Neuronal stem cell (in vitro differentiated cells): ENCODE measurements at places on chromosomes 7 and 10.
A peak's percentile ranks its signal among the peaks of the same experiment; 100 is the strongest.

- no peaks in the 10 kb centered on the region for H3K4me1 ChIP-seq
- H3K27ac ChIP-seq = no peak overlapping the region
- H3K4me3 ChIP-seq = no peak overlapping the region
- no peaks in the 10 kb centered on the region for H3K27me3 ChIP-seq
- DNase-seq = no peak
Measured at GRCh38 chr10:49465736-49466135, 69.8 kb upstream of the DRGX start.

GRCh38 chr7:36777855-36778254 lies 53.6 kb upstream of the AOAH start:
- no peak for DNase-seq
- H3K36me3 ChIP-seq = no peaks in the 10 kb centered on the region
- H3K4me3 ChIP-seq = no peak overlapping the region
- no peaks in the 10 kb centered on the region for H3K4me1 ChIP-seq
- H3K27ac ChIP-seq = no peak overlapping the region

- DNase-seq = no peak
- peaks cover 3% of the 10 kb centered on the region for H3K4me1 ChIP-seq
- H3K27ac ChIP-seq = no peak overlapping the region
Measured at GRCh38 chr10:75773813-75774782, 342.7 kb downstream of the LRMDA start.

DNA sequence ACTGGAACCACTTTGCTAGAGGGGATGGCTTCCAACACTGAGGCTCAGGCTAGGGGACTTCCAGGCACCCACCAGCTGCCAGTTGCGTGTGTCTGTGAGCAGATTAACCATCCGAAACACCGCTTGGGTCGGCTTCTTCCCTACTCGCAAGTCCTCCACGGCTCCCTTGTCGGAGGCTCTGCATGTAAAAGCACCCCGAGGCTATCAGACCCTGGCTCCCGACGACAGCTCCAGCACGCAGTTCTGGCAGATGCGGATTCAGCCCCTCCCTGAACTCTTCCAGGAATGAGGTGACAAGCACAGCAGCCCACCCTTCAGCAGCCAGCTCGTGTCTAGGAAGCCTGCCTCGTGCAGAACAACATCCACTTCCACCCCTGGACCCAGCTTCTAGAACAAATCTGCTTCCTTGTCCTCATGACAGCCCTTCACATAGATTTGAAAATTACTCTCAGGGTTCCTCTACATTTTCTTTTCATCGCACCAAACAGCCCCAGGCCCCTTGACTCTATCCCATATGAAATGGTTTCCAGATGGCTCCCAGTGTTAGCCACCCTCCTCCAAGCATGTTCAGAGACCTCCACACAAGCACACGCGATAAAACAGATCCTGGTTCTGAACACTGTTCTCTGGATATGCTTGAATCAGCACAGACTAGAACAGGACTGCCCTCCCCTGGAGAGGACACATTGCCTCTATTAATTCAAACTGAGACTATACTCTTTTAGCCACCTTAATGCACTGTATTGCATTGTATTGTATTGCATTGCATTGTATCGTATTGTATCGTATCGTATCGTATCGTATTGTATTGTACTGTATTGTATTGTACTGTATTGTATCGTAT lies 44.6 kb downstream of the SLIT1 start:
- no peak overlapping the region for H3K4me3 ChIP-seq
- no peak for DNase-seq
- H3K4me1 ChIP-seq = peaks cover 14% of the 10 kb centered on the region
- no peak overlapping the region for H3K27ac ChIP-seq
- H3K36me3 ChIP-seq = no peaks in the 10 kb centered on the region
- no peaks in the 10 kb centered on the region for H3K27me3 ChIP-seq

DNA sequence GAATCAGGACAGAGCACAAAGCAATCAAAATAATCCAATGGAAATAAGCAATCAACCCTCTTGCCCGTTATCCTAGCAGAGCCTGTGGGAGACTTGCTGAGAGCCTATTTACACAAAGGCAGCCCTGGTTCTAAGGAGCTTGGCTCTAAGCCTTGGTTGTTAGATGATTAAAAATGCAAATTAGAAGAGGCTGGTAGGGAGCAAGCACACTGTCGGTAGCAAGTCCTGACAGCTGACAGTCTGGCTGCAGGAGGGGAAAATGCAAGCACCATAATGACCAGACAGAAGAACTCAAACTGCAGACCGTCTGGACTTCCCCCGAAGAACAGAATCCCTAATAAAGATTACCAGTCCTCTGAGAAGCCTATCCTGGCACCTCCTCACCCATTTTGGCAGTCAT lies 131.8 kb upstream of the CTTNBP2 start:
- H3K4me1 ChIP-seq = no peaks in the 10 kb centered on the region
- H3K27me3 ChIP-seq = no peaks in the 10 kb centered on the region
- no peak overlapping the region for H3K27ac ChIP-seq
- H3K36me3 ChIP-seq = no peaks in the 10 kb centered on the region
- DNase-seq = peak; percentile 11

GRCh38 chr7:143909863-143910262 lies 7.9 kb upstream of the TCAF1 start:
- H3K27me3 ChIP-seq = peaks cover 11% of the 10 kb centered on the region
- H3K4me3 ChIP-seq = no peak overlapping the region
- H3K27ac ChIP-seq = no peak overlapping the region
- peaks cover 6% of the 10 kb centered on the region for H3K4me1 ChIP-seq

GRCh38 chr7:39349452-39350123 lies 216.6 kb upstream of the YAE1 start:
- peaks cover 10% of the 10 kb centered on the region for H3K4me1 ChIP-seq
- no peak overlapping the region for H3K27ac ChIP-seq
- DNase-seq = no peak
- no peaks in the 10 kb centered on the region for H3K27me3 ChIP-seq

DNA sequence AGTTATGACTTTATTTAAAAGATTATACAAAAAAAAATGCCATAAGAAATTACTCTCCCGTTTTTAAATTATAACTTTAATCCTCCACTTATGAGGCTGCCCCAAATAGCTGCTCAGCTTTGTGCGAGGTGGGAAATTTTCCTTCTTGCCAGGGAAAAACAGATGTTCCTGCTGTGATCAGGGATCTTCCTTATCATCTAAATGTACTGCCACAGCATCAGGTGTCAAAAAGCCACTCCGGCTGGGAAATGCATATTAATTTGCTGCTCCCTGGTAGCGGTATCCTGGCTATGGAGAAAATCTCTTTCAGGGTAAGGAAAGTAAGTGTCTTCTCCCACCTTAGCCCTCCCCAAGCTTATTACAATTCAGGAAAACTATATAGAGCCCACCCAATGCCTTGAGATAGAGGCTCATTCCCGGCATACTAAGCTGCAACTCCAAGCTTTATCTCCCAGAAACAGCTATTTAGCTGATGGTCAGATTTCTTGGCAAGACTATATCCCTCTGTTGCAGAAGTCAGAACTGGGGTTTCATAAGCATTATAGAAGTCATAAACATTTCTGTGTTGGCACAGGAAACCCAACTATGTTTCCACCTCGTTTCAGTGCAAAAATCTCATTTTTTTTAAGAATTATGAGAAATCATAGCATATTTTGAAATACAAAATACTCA lies 360.4 kb downstream of the PARD3 start:
- no peak overlapping the region for H3K27ac ChIP-seq
- DNase-seq = no peak
- no peak overlapping the region for H3K4me3 ChIP-seq
- no peaks in the 10 kb centered on the region for H3K27me3 ChIP-seq
- no peaks in the 10 kb centered on the region for H3K4me1 ChIP-seq
- no peaks in the 10 kb centered on the region for H3K36me3 ChIP-seq

- H3K27me3 ChIP-seq = no peaks in the 10 kb centered on the region
- no peaks in the 10 kb centered on the region for H3K36me3 ChIP-seq
- no peak overlapping the region for H3K4me3 ChIP-seq
- H3K27ac ChIP-seq = no peak overlapping the region
- DNase-seq = no peak
Measured at GRCh38 chr7:6571160-6571779, 6.0 kb upstream of the ZDHHC4 start.

DNA sequence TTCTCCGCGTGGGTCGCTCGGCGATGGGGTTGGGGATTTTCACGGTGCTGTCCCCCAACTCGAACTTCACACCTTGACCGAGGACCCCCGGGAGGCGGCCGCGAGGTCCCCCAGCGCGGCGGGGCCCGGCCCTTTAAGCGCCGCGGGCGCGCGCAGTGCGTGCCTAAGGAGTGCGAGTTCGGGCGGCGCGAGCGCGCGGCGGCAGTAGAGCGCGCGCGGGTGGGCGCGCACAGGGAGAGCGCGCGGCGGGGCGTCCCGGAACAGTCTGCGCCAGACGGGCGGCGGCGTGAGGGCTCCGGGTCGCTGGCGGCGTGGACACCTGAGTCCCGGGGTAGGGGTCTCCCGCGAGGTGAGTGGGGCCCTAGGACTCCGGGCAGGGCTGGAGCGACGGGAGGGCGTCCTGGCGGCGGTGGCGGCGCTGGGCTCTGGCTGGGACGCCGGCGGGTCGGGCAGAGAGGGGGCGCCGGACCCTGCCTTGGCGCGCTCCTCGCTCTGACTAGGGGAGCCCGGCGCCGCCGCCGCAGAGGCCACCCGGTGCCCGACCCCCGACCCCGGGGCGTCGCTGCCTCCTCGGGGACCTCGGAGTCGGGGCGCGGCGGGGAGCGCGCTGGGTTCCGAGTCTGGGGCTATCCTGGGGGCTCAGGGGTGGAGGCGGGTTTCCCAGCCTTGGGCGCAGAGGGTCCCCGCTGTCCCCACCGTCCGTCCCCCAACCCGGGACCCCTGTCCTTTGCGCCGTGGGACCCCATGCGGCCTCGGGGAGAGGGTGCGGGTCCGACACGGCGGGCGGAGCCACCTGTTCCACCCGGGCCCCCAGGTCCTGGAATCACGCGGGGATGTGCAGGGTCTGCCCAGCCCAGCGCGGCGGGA lies at the start of gene PROSER2:
Gene PROSER2, plus strand, starts transcription at position 235 of the 867 bp plus-strand sequence. CDS start 28,722 bp downstream, outside the sequence.
- no peaks in the 10 kb centered on the region for H3K36me3 ChIP-seq
- H3K4me3 ChIP-seq = peak within 1 kb of the TSS; percentile 96
- H3K4me1 ChIP-seq = peaks cover 4% of the 10 kb centered on the region
- H3K27ac ChIP-seq = no peak within 1 kb of the TSS

GRCh38 chr7:81583090-81583489 lies 186.8 kb downstream of the HGF start:
- no peak for DNase-seq
- no peak overlapping the region for H3K27ac ChIP-seq
- no peaks in the 10 kb centered on the region for H3K27me3 ChIP-seq
- H3K4me3 ChIP-seq = no peak overlapping the region

DNA sequence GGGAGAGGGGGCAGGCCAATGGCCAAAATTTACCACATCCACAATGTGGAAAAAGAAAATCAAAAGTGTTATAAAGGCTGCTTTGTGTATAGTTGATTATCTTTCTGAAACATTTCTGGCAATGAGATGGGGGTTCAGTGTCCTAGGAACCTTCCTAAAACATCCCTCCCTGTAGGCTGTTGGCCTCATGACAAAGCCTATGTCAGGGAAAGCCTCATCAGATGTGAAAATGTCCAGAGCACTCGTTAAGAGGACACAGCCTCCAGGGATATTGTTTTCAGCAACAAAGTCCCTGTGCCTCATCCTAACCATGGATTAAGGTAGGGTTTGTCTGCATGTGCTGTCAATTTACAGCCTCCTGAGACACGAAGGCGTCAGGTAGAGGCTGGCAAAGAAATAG lies 17.0 kb downstream of the SUN3 start:
- no peak overlapping the region for H3K4me3 ChIP-seq
- H3K36me3 ChIP-seq = no peaks in the 10 kb centered on the region
- H3K4me1 ChIP-seq = no peaks in the 10 kb centered on the region

DNA sequence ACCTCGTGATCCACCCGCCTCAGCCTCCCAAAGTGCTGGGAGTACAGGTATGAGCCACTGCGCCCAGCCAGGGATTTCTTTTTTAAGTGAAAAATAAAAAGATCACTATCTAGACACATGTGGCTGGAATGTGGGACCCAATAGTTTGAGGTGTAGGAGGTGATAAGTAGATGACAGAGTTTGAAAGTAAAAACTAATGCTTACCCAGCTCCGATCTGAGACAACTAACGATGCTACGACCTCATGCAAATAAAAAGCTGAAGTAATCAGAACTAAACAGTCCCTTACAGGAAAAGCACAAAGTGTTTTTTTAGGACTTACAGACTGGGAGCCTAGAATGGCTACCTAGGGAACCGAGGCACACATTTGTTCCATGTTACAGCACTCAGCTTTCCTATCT lies 23.0 kb downstream of the PCGF6 start:
- H3K36me3 ChIP-seq = peaks cover 94% of the 10 kb centered on the region
- DNase-seq = no peak
- H3K4me1 ChIP-seq = no peaks in the 10 kb centered on the region
- H3K27me3 ChIP-seq = no peaks in the 10 kb centered on the region

GRCh38 chr7:151088019-151088855 lies 2.0 kb downstream of the AGAP3 start:
- no peak for DNase-seq
- H3K4me3 ChIP-seq = peak overlapping the region; percentile 90
- peaks cover 6% of the 10 kb centered on the region for H3K27me3 ChIP-seq
- H3K36me3 ChIP-seq = peaks cover 3% of the 10 kb centered on the region
- H3K4me1 ChIP-seq = peaks cover 30% of the 10 kb centered on the region

GRCh38 chr10:3875842-3876235 lies 90.8 kb upstream of the KLF6 start:
- DNase-seq = no peak
- H3K27me3 ChIP-seq = no peaks in the 10 kb centered on the region
- H3K4me1 ChIP-seq = no peaks in the 10 kb centered on the region
- no peaks in the 10 kb centered on the region for H3K36me3 ChIP-seq

DNA sequence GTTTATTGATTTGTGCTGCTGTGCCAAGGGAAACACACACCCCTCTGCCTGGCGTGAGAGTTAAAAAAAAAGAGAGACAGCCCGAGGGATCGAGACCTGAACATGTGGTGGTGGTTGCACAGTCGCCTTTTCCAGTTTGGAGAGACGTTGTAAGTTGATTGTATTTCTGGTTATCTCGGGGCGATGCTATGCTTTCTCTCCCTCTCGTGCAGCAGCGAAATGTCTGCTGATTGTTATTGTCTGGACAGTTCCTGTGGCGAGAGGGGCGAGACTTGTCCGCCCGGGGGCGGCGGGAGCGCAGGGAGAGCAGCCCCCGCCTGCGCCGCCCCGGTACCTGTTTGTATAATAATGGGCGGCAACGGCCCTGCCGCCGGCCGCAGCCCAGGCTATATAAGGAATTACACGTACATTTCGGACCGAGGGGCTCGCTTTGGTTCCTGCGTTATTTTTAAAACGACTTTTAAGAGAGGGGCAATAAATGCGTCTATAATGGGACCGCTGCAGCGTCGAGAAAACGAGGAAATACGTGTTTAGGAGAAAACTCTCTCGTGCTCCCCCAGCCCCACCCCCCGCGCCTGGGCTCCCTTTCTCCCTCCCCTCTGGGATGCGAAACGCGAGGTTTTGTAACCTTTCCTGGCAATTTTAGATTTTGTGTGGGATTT lies 1.7 kb downstream of the ZEB1 start:
- no peaks in the 10 kb centered on the region for H3K27me3 ChIP-seq
- H3K27ac ChIP-seq = peak overlapping the region; percentile 21
- no peaks in the 10 kb centered on the region for H3K36me3 ChIP-seq
